ENCODE measurements at places on chromosomes 6 and 20.

- no peak for DNase-seq
Measured at GRCh38 chr6:161105408-161105807, 113.8 kb downstream of the MAP3K4 start.

DNA sequence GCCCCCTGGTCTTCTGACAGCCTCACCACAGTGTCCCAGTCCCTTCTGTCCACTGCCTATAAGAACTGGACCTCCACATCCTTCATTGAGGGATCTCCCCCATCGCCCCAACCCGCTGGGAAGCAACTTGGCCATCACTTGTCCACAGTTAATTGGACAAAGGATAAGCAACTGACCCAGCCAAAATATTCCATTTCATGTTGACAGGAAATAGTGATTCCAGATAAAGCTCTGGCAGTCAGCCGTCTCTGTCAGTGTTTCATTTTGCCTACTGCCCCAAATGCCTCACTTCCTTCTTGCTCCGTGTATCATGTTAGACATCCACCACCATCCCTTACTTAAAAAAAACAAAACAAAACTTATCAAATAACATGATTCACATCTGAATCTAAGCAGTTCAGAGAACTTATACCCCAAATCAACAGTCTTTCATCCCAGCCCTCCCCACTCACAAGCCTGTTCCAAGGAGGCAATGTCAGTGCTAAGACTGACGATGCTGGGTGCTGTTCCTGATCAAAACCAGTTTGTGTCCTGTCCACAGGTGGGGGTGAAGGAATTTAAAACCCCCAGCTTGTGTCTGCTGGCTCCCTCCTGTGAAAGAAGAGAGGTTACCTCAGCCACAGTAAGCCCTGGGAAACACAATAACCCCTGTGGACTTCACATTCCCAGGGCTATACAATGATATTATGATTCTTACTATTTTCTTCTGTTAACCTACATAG is 162.5 kb downstream of the WDR27 start:
- DNase-seq: no peak

DNA sequence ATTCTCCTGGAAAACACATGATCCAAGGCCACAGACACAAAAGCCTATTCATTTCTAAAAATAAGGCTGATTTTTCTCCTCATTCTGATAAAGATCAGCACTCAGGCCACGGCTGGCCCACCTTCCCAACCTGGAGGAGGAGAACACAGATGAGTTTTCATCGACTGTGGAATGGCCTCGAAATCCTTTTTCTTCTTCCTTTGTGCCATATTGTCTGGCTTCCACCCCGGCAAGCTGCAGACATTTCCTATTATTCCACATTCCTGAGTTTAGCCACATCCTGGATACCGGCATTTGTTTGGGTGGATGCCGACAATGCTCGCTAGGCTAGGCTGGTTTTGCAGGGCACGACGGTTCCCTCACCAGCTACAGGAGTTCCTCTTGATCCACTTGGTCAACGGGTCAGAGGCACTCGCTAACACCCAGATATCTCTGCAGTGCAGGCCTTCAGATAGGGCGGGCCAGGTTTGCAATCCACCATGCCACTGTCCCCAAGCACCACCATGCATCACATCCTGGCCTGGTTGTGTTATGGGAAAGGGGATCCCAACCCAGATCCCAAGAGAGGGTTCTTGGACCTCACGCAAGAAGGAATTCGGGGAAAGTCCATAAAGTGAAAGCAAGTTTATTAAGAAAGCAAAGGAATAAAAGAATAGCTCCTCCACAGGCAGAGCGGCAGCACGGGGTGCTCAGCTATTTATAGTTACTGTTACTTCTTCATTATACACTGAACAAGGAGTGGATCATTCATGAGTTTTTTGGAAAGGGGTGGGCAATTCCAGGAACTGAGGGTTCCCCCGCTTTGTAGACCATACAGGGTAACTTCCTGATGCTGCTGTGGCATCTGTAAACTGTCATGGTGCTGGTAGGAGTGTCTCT is 4.2 kb upstream of the CTSZ start:
- DNase-seq: no peak

- DNase-seq: no peak
Measured at GRCh38 chr20:20205862-20206236, 153.5 kb downstream of the CFAP61 start.

DNA sequence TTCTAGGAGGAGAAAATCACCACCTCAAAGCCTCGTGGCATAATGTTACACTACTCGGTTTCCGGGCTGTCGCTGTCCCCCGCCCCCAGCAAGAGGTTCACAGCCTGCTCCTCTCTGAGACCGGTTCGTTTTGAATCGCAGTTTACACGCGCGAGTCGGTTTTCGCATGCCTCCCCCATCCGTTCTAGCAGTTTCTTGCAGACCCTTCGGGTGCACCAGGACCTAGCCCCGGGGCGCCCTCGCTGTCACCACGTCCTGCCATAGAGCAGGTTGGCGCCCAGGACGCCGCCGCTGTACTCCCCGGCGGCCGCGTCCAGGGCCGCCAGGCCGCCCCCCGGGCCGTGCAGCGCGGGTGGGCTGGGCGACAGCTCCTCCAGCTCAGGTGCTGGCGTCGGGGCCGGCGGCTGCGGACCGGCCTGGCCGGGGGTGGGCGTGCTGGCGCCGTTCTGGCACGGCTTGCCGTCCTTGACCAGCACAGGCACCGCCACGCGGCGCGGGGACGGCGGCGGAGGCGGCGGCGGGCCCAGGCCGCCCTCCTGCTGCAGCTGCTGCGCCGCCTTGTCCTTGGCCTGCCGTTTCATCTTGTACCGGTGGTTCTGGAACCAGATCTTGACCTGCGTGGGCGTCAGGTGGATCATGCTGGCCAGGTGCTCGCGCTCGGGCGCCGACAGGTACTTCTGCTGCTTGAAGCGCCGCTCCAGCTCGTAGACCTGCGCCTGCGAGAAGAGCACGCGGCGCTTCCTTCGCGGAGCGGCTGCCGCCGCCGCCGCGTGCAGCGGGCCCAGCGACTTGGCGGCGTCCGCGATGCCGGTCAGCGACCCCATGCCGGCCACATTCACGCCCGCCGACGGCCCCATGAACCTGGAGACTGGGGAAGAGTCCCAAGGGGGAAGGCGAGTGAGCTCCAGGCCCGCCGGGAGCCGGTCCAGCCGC is 1.4 kb downstream of the NKX2-4 start:
- DNase-seq: no peak

Measured in stimulated activated CD4-positive, alpha-beta T cell treated with anti-CD3 and anti-CD28 coated beads, Interleukin-1b, Interleukin-23, amount 100 ng/mL, for 1 hour (primary cell).